Stimulated activated CD8-positive, alpha-beta memory T cell treated with anti-CD3 and anti-CD28 coated beads, Interleukin-4, amount 100 ng/mL, for 24 hours (primary cell): ENCODE measurements at places on chromosomes 7 and 10.

GRCh38 chr10:132559538-132559937 lies 22.0 kb downstream of the INPP5A start:
- no peak for DNase-seq

GRCh38 chr7:51299391-51300133 lies 17.0 kb downstream of the COBL start:
- no peak for DNase-seq

- no peak for DNase-seq
Observed at GRCh38 chr10:88920198-88920597, 32.4 kb downstream of the ACTA2 start.

DNA sequence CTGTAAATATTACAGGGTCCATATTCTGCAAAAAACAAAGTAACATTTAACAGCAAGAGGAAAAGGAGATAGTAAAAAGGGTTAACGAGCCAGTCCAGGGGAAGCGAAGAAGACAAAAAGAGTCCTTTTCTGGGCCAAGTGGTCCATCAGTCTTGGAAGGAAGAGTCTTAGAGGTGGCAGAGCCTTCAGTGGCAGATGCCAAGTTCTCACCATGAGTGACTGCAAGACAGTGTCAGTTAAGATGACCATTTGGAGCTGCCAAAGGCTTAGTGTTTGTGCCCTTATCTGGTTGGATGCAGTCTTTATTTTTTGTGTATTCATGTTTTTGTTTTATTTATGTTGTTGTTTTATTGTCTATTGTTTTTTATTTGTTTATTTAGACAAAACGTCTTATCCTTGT lies 125.7 kb upstream of the LANCL2 start:
- DNase-seq: no peak

- no peak for DNase-seq
Observed at GRCh38 chr7:97576043-97576442, 155.8 kb upstream of the TAC1 start.

DNA sequence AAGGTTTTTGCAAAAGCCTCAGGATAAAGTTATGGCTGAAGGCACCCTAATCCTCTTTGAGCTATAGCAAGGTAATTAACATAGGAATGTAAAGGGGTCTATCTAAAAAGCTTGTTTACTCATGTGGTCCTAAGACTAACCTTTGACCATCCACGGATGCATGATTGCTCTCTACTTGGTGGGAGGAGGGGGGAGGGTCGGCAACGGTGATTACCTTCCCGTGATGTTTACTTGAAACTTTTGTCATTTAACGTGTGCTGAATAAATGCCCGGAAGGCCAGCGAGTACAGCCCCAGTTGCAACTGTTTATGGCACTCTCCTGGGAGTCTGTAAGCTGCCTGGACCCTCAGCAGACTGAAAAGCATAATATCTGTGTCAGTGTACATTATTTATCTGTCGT lies 78.9 kb upstream of the GPR22 start:
- DNase-seq: no peak

- DNase-seq: no peak
Observed at GRCh38 chr10:79044846-79045245, 23.9 kb upstream of the ZMIZ1 start.

- no peak for DNase-seq
Observed at GRCh38 chr10:32982911-32983909, 25.2 kb upstream of the ITGB1 start.

DNA sequence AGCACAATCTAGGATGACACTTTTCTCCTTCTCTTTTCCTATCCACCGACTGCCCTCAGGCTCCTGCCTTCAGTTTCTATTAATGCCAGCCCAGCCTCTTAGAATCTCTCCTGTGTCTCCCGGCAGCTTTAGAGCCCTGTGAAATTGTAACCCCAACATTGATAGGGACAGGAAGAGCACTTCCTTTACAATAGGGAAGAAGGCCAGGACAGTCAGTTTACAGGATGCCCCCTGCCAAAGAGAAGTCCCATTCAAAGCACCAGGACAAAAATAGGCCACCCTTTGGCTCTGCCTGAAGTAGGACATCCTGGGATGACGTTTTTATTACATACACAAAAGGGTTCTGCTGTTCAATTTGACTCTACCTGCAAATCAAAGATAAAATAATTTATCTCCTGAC lies 64.7 kb upstream of the ANK3 start:
- DNase-seq: no peak
